ENCODE measurements at places on chromosomes 6 and 20.

DNA sequence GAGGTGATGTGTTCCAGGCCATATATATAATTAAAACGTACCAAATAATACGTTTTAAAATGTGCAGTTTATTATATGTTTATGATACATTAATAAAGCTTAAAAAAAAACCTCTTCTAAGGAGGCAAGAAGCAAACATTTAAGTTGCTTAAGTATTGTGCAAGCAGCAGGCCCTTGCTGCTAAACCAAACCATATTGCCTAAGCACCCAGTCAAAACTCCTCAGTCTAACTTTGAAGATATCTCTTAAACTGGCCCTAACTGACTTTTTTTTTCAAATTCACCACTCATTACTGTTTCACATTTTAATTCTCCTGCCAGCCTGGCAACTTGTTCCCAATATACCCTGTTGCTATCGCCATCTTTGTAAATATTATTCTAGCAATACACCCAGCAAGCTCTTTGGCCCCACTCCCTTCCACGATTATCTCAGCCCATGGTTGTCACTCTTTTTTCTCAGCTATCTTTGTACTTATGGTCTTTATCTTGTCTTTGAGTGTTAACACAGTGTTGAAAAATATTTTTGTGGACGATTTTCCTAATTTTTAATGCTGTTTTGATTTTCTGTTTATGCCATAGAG is 60.9 kb downstream of the C6orf58 start:
- DNase-seq: no peak

DNA sequence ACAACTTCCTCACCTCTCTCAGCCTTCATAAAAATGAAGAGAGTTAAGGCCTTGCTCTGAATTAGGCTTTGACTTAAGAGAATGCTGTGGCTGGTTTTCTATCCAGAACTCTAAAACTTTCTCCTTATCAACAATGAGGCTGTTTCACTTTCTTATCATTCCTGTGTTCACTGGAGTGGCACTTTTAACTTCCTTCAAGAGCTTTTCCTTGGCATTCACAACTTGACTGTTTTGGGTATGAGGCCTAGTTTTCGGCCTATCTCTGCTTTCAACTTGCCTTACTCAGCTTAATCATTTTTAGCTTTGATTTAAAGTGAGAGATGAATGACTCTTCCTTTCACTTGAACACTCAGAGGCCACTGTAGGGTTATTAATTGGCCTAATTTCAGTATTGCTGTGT is 4.3 kb upstream of the LOC128125822 start:
- DNase-seq: no peak

DNA sequence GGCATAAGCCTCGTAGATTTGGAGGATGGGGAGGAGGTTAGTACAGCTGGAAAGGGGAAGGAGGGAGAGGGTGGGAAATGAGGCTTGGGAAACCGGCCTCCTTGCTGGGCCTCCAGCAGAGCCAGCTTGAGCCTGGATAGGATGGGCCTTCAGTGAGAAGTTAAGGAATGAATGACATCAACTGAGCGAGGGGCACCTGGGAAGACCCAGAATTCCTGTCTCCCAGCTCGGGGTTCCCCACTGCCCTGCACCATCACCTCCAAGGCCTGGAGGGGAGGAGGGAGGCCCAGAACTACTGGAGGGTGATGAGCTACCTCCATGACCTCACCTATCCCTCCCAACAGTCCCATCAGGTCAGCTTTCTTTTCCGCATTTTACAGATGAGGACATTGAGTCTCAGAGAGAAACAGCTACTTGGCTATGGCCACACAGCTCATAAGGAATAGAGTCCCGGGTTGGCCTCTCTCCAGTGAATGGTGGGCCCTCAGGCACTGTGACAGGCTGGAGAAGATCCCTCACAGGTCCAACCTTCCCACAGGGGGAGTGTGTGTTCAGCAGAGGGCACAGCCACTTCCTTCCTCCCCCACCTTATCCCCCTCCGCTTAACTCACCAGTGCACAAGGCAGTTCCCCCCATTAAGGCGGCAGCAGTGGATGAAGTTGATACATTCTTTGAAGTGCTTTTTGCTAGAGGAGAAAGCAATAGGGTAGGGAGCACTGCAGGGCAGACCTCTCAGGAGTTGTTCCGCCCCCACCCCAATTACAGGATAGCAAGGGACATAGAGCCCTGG is 6.8 kb downstream of the DUSP15 start:
- no peak for DNase-seq

DNA sequence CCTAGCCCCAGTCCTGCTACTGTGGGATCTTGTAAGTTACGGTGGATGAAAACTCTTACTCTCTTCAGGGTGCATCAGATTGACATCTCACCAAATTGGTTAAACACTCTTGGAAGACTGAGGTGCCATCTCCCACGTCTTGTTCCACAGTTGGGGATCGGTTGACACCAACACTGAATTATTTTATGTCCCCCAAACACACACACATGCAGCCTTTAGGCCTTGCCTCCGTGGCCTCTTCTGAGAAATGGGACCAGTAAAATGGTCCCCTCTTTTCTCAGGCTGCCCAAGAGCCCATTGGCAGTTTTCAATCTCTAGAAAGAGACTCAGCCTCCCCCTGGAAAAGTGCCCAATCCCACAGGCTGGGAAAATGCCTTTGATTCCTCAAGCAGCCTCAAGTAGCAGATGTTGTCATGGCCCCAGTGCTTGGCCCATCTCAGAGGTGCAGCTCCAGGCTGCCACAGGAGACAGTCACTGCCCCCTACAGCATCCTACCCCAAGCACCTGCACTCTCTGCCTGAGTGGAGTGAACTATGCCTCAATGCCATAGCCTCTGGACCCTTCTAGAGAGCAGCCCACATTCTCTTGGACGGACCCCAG is 163.9 kb downstream of the ANKRD60 start:
- no peak for DNase-seq

- no peak for DNase-seq
Observed at GRCh38 chr20:31363295-31363694, 5.1 kb upstream of the DEFB118 start.

GRCh38 chr6:165922309-165922794 is 245.3 kb downstream of the TBXT start:
- no peak for DNase-seq

GRCh38 chr6:50842446-50842845 is 23.8 kb downstream of the TFAP2B start:
- no peak for DNase-seq

GRCh38 chr6:150038202-150039062 is 13.1 kb upstream of the RAET1L start:
- DNase-seq: no peak

- DNase-seq: no peak
Observed at GRCh38 chr20:36468149-36469000, 72.9 kb upstream of the MYL9 start.

- no peak for DNase-seq
Observed at GRCh38 chr6:168603234-168603633, 162.2 kb downstream of the SMOC2 start.

- DNase-seq: no peak
Observed at GRCh38 chr6:148457137-148457842, 114.7 kb downstream of the SASH1 start.

DNA sequence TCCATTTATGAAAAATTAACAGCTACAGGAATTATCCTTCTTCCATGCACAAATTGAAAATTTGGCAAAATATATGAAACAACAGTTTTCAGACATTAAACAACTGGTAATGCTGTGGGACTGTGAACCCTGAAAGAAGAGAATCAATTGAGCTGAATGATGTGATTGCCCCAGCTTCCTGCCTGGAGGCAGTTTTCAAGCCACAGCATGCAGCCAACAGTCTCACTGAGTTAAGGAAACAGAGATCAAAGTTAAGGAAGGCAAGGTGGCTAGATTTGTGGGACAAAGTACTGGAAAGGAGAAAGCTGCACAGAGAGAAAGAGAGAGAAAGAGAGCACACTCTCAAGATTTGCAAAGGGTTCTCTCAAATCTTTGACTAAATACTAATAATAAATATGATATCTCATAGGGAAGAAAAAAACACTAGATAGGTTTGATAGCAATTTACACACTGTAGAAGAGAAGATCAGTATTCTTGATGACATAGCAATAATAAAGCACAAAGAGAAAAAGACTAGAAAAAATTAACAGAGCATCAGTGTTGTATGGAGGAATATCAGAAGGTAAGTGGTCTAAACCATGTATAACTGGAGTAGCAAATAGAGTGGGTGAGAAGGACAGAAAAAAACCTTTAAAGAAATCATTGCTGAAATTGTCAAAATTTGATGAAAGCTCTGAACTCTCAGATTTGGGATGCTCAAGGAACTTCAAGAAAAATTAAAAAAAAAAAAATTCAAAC is 70.1 kb upstream of the CNKSR3 start:
- no peak for DNase-seq

DNA sequence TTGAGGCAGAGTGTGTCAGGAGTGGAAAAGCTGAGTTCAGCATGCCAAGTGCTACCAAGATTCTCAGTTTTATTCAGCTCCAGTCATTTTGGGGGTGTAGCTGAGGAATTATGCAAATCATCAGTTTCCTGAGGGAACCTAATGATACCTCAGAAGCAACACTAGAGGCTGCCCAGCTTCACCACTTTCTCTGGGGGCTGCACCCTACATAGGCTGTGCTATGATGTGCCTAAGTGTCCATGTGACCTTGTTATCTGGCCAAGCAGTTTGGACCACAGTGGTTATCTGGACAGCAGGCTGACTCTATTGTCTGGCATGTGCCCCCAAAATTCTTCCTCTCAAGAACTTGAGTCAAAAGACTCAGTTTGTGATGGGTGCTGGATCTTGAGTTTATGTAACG is 374.6 kb upstream of the SYNCRIP start:
- DNase-seq: no peak

GRCh38 chr20:36317675-36318074 is 11.5 kb downstream of the DLGAP4 start:
- DNase-seq: no peak

DNA sequence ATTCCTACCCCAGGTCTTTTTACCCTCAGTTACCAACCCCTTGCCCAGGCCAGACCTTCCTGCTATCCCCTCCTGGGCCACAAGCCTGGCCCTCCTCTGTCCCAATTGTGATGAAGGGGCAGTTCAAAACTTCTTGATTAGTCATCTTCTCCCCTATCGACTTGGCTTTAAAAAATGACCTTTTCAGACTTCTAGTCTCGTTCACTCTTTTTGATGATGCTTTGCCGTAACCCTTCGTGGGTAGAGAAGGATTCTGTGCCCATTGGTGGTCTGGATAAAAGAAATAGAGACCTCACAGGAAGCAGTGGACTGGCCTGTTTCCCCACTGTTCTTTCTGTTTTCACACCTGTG is 5.5 kb downstream of the VEGFA start:
- no peak for DNase-seq

- DNase-seq: no peak
Observed at GRCh38 chr6:75621846-75622245, 20.2 kb downstream of the SENP6 start.

GRCh38 chr20:22371843-22372242 is 212.5 kb downstream of the FOXA2 start:
- DNase-seq: no peak

GRCh38 chr6:87436435-87436834 is 28.7 kb downstream of the CFAP206 start:
- DNase-seq: peak; percentile 28

DNA sequence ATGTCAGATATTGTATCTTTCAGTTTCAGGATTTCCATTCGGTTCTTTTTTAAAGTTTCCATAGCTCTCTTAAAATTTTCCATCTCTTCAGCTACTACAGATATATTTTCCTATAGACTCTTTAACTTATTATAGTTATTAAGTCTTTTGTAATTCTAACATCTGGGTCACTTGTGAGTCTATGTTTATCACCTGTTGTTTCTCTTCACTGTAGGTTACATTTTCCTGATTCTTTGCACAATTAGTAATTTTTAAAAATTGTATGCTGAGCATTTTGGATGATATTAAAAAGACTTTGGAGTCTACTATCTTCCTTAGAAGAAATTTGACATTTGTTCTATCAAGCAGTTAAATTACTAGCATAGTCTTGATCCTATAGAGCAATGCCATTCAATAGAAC is 140.7 kb downstream of the QRSL1 start:
- DNase-seq: no peak

DNA sequence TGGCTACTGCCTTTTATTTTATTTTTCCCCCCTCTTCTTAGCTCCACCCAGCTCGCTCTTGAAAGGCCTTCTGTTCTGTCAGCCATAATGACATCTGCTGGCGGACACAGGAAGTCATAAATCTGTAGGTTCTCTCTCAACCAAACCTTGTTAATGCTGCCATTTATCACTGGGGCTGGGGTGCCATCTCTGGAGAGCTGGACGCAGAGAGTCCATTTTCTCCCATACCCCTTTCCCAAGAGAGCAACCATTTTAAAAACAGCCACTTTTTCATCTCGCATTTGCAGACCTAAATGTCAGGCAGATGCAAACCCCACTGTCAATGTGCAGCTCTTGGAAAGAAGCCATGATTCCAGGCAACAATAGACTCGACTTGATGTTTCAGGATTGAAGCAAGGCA is 13.0 kb upstream of the TSHZ2 start:
- no peak for DNase-seq

Measured in activated CD4-positive, alpha-beta T cell treated with anti-CD3 and anti-CD28 coated beads, Interleukin-2, amount 50 U/mL, for 4 hours (primary cell).